ENCODE measurements at places on chromosomes 11 and 22.

DNA sequence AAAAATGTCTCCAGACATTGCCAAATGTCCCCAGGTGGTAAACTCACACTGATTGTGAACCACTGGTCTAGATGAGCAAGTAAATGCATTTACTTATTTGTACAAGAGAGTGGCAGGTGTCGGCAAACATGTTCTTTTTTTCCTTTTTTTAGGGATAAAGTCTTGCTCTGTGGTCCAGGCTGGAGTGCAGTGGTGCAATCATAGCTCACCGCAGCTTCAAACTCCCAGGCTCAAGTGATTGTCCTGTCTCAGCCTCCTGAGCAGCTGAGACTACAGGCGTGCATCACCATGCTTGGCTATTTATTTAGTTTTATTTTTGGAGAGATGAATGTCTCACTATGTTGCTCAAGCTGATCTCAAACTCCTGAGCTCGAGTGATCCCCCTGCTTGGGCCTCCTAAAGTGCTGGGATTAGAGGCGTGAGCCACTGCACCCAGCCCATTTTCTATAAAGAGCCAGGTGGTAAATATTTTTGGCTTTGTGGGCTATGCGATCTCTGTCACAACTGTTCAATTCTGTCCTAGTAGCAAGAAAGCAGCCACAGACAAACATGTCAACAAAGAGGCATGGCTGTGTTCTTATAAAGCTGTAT lies 1.4 kb downstream of the VPREB1 start:
- no peak for DNase-seq

DNA sequence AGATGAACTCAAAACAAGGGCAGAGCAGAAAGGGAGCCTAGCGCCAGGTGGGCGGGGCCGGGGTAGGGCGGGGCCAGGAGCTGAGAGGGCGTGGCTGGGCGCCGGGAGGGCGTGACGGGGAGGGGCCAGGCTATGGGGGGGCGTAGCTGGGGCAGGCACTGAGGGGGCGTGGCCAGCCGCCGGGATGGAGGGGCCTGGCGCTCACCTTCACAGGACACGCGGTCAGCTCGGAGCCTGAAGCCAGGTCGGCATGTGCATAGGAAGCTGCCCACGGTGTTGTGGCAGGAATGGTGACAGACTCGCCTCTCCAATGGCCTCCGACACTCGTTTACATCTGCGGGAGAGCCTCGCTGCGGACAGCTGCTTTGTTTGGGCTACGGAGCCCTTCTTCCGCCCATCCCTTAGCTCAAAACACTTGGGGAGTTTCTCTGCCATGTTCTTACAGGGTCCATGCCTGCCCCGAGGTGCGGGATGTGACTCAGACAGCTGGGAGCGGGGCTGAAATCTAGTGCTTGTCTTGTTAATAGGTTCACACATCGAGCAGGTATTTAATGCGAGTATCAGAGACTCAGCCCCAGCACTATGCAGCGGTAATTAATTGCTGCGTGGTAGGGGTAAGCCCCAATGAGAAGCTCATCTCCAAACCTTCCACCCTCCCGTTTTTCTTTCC lies 13.4 kb downstream of the VWCE start:
- DNase-seq: no peak

GRCh38 chr22:36328635-36329253 lies 59.0 kb downstream of the MYH9 start:
- peak; percentile 63 for DNase-seq

DNA sequence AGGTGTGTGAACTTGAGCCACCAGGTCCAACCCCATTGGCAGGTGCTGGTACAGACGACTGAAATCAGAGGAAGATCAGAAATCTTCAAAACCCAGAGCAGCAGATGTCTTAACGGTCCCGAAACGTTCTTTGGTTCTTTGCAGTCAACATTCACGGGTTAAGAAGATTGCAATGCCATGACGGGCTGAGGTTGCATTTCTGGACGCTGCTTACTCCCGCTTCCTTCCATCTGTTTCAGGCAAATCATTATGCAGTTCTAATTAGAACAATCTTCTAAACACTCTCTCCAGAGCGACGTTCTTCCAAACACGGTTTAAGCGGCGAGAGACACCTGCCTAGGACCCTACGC lies 492 bp upstream of the LUZP2 start:
- DNase-seq: no peak

- no peak for DNase-seq
Measured at GRCh38 chr11:115333949-115334348, 170.3 kb downstream of the CADM1 start.

DNA sequence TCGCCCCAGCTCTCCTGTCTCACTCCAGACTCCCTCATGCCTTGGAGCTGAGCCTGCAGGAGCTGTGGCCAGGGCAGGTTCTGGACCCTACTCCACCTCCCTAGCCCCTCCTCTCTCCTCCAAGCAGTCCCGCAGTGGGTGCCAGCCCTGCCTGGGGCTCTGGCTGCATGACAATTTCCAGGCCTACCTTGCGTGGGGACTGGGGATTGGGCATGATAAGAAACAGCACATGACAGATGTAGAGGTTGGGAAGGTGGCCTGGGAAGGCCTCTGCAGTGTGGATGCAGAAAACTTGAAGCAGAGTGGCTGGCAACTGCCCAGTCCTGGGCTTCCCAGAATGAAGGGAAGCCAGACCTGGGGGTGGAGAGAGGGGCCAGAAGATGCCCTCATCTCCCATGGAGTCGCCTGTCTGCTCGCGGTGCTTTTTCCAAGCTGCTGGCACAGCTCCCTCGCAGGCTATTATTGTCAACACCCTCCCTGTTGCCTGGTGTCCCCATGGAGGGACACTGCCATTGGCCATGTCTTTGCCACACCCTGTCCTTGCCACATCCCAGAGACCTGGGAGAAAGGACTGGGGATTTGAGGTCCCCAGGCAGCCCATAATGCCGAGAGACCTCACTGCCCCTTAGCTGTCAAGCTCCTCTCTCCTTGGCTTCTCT lies 48.9 kb upstream of the CDON start:
- no peak for DNase-seq
